Left renal cortex interstitium (tissue), 4 donors: ENCODE measurements at places on chromosomes 2 and 18.

DNA sequence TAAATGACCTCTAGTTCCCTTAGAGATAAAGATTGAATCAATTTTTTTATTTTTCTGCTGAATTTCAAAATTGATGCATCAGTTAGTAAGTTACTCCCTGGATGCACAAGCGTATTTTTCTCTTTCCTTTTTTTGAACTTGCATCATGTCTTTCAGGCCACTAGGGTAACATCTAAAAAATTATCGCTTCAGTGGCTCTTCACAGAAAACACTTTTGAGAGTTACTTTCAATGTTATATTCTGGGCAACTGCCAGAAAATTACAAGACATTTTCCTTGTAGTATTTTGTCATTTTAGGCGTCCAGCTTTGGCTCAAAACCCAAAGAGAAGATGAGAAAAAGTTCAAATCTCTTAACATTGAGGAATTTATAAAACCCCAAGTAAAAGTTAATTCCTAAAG is 59.8 kb downstream of the DSEL start:
- DNase-seq, result no peak

DNA sequence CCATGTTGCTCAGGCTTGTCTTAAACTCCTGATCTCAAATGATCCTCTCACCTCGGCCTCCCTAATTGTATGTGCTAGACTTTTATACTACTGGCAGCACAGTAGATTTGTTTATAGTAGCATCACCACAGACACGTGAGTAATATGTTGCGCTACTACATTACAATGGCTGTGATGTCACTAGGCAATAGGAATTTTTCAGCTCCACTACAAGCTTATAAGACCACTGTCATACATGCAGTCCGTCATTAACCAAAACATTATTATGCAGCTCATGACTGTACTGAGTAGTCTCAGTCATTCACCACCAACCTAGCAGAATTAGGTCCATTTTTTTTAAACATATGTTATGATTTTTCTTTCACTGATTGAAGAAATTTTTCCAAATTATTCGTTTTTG is 398.9 kb downstream of the DCC start:
- DNase-seq, result no peak

- no peak for DNase-seq
Measured at GRCh38 chr18:35610089-35610488, 28.5 kb downstream of the GALNT1 start.

DNA sequence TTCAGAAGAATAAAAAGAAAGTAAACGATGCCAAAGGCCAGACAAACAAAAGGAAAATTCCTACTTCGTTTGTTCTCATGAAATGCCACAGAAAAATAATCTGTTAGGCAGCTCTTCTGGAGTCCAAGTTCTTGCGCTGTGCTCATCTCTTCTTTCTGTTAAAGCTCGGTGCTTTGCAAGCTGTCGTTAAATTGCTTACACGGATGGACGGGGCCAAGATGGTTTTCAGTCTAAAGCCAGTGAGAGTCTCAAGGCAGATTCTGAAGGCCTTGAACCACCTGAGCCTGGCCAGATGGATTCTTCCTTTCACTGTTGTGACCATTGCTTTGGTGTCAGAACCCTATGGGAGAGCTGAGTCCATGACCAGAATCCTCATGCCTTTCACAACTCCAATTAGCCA is 97.6 kb upstream of the RMDN2 start:
- DNase-seq, result no peak

DNA sequence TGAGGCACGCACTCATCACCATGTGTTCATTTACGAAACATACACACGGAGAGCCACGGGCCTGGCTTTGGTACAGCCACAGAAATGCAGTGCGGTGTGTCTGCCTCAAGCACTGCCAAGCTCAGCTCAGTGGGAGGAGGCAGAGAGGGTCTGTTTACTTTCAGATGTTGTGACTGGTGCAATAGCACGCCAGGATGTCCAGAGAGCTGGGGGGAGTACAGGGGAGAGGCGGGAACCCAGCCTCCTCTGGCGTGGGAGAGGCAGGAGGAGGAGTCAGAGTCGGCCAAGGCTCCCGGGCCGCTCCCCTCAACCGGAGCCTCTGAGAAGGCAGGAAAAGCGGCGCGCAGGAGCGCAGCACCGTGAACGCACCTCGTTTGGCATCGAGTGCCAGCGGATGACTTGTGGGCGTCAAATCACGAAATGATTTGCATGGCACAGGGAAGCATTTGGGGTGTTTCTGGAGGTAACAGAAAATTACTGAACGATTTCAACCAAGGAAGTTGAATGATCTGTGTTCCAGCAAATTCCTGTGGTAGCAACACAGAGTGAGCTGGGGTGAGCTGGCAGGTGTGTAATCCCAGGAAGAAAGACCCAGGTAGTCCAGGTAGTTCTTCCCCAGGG is 143.0 kb downstream of the ZNF516 start:
- DNase-seq, result peak; percentile 48

GRCh38 chr2:33489835-33490431 is 13.5 kb downstream of the RASGRP3 start:
- no peak for DNase-seq

- DNase-seq, result no peak
Measured at GRCh38 chr18:25454270-25454659, 102.3 kb upstream of the ZNF521 start.

- DNase-seq, result no peak
Measured at GRCh38 chr2:237012577-237013267, 73.0 kb upstream of the COPS8 start.

DNA sequence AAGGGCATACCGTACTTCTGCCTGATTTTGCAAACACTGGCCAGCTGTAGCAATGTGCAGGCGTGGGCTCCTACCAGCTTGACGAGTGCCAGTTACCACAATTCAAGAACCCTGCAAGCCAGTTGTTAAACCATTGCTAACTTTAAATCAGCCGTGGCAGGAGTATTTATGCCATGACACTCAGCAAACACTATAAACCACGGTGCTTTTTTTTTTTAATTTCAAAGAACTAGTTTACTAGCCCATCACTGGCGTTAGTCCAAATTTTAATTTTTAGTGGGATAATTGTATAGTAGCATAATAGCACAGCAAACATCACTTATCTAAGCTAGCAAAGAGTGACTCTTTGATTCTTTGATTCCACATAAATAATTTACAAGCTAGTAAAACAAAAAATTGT is 111.1 kb downstream of the COL4A4 start:
- no peak for DNase-seq

DNA sequence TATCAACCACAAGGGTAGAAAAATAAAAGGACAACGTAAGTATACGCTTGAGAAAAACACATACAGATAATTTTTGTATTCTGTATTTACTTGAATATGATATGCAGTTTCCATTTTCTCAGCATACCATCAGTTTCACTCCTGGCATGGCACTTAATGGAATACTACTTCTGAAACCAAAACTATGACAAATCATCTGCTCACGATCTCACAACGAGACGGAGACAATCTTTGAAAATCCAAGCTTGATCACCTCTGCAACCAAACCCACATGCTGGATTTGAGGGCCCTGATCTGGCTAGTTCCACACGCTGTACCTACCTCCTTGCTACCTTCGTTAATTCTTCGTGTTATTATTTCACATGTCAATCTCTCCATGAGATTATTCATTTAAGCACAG is 387.6 kb downstream of the NBAS start:
- no peak for DNase-seq

GRCh38 chr18:79738581-79739439 is 58.9 kb upstream of the KCNG2 start:
- DNase-seq, result no peak

- no peak for DNase-seq
Measured at GRCh38 chr18:44807766-44808165, 127.1 kb downstream of the SETBP1 start.

- DNase-seq, result no peak
Measured at GRCh38 chr2:36071698-36072097, 283.9 kb upstream of the CRIM1 start.

DNA sequence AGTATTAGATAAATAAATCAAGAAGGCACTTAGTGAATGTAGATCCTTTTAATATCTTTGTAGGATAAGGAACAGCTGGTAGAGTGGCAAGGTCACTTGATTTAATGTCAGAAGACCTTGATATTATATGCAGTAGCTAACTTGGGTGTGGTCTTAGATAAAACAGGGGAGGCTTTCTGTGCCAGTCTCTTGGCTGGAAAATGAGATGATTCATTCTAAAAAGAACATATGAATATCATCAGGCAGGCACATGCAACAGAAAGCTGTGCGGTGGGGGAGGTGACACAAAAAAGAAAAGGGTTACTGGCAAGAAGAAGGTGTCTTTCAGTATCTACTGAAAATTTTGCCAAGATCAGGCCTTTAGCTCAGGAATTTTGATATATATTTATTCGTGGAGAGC is 931.7 kb upstream of the CELF4 start:
- DNase-seq, result no peak

DNA sequence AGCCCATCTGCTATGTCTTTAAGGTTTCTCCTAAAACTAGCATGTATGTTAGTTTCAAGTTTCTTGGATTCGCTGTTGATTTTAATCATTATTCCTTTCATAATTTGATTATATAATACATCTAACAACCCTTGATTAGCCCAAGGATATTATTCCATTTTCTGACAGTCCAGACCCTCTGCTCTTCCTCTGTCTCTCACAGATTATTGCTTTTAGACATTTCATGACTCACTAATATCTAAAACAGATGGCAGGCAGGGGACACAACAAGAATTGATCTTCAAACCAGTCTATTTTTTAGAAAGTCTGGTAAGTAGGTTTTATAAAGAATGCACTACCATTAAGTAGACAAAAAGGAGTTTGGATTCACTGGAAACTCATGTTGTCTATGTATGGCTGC is 162.2 kb downstream of the ANKRD44 start:
- no peak for DNase-seq

- DNase-seq, result no peak
Measured at GRCh38 chr18:75438891-75439290, 11.4 kb upstream of the SMIM21 start.

DNA sequence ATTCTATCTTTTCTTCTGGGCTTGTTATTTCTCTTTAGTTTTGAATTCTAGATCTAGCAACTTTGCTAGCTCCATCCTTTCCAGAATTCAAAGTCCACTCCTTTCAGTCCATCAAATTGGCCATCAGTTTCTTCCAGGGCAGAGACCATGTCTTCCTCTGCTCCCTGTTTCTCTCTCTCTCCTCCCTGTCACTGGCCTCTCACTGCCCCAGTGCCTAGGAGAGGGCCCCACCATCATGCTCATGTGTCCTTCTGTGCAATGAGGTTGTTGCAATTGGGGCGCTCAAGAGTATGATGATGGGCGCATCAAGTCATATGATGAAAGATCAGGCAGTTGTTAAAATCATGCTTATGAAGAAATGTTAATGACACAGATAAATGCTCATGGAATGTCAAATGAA is 159.2 kb upstream of the HS6ST1 start:
- no peak for DNase-seq

DNA sequence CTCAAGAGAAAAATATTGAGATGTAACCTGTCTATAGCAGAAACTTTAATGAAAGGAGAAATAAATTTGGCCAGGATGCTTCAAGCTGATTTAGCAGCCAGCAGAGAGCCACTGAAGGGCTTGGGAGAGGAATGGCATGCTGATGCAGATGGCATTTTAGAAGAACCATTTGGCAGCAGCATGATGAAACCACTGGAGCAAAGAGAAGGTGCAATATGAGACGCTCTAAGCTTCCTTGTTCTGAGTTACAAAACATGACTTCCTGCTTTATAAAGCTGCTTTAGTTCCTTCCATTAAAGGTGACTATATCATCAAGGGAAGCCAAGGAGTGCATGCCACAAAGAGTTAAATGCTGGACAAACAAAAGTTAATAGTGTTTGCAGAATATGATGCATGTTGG is 189.7 kb downstream of the PID1 start:
- DNase-seq, result no peak

GRCh38 chr2:199910338-199911051 is 598 bp upstream of the C2orf69 start:
- no peak for DNase-seq

- no peak for DNase-seq
Measured at GRCh38 chr2:71240794-71241193, 13.9 kb upstream of the PAIP2B start.

DNA sequence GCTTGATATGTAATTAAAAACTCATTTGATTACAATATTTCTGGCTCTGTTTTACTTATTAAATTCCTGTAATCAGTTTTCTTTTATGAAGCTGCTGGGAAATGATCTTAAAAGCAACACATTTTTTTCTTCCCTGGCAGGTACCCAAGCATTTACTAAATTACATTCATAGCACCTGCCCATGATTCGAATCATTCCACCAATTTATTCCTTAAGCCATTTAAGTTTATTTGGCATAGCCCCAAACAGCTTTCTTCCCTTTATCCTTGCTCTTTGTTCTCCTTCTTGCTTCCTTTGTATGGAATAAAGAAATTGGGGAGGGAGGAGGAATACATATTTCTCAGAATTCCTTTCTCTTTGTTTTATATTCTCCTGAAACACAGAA is 241.3 kb downstream of the AGPS start:
- no peak for DNase-seq
